Muscle of leg (tissue), 16 donors: ENCODE measurements at places on chromosomes 6 and 20. TPM values are rescaled to one million over a fixed set of nuclear protein-coding genes. Genes with fewer than 3 reads are reported as not detected.
A peak's percentile ranks its signal among the peaks of the same experiment; 100 is the strongest.

GRCh38 chr20:61988665-61989064 is 77.0 kb downstream of the TAF4 start:
- DNase-seq = no peak
- no peaks in the 10 kb centered on the region for H3K4me1 ChIP-seq
- no peak overlapping the region for H3K4me3 ChIP-seq
- H3K27ac ChIP-seq = no peak overlapping the region
- no peaks in the 10 kb centered on the region for H3K27me3 ChIP-seq

DNA sequence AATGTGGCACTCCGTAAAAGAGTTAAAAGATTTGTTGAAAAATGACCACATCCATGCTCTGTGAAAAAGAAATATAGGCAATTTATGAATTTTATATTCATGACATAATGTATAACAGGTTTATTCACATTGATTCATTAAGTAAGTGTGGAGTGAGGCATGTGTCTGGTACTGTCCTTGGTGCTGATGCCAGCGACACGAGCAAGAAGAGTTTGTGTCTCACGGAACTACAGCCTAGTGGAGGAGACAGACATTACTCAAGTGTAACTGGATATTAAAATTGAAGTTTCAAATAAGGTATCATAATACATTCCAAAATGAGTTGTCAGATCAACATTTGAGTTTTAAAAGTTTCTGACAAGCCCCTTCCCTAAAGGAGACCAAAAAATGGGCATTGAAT is 158.2 kb upstream of the PRND start:
- H3K27me3 ChIP-seq = no peaks in the 10 kb centered on the region
- no peaks in the 10 kb centered on the region for H3K4me1 ChIP-seq
- no peaks in the 10 kb centered on the region for H3K36me3 ChIP-seq
- peak; percentile 58 for DNase-seq

DNA sequence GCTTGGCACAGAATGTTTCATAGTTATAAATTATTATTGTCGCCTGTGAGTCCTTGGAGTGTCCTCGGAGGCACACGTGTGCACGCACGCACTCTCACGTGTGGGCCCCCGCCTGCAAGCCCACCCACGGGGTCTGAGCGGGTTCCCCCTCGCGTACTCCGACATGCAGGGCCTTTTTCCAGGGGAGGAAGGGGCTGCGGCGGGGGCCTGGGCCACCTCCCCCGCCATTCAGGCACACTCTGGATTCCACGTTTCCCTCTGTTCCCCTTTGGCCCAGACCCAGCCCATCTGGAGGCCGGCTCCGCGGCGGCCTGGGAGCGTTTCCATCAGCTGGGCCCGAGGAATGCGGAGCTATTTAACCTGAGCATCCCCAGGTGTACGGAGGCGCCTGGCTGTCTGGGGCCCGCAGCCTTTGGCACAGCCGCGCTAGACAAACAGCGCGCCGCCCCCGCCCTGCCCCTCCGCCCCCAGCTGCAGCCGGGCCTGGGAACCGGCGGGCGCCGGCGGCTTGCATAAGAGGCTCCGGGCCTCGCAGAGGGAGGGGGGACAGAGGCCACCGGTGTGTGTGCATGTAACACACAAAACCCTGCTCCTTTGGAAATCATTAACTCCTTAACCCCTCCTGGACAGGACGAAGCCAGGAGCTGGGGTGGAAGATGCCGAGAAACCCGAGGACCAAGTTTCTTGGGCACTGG is 3.3 kb downstream of the ID1 start:
- H3K4me3 ChIP-seq = no peak overlapping the region
- H3K27me3 ChIP-seq = peaks cover 12% of the 10 kb centered on the region
- H3K27ac ChIP-seq = peak overlapping the region; percentile 92

BMP7 gene
- 3.8 TPM for total RNA-seq

NKX2-2 gene
- total RNA-seq = 0.04 TPM

PPP1R14C gene
- total RNA-seq = 30.2 TPM

GPLD1 gene
- total RNA-seq = 2.7 TPM

SLC32A1 gene
- not detected for total RNA-seq
